ENCODE measurements at places on chromosomes 2 and 18. TPM values are rescaled to one million over a fixed set of nuclear protein-coding genes. Genes with fewer than 3 reads are reported as not detected.

SEMA4F gene
- total RNA-seq: 5.5 TPM

OXER1 gene
- total RNA-seq: 3.9 TPM

TUBA3E gene
- not detected for total RNA-seq

SCYGR6 gene
- total RNA-seq: not detected

KRTCAP3 gene
- 91.8 TPM for total RNA-seq

MOGAT1 gene
- total RNA-seq: 0.24 TPM

DNA sequence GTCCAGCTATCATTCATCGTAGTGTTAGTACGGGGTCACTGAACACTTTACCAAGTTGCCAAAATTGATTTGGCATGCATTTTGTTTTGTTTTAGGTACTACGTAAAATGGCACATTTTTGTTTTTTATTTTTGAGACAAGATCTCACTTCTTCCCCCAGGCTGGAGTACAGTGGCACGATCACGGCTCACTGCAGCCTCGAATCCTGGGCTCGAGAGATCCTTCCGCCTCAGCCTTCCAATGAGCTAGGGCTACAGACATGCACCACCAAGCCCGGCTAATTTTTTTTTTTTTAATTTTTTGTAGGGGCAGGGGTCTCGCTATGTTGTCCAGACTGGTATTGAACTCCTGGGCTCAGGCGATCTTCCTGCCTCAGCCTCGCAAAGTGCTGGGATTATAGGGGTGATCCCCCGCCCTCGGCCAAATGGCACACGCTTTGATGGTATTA lies 786 bp downstream of the TAF1B start:
- peak overlapping the region; percentile 87 for H3K27ac ChIP-seq
- H3K4me1 ChIP-seq: no peaks in the 10 kb centered on the region
- peak overlapping the region; percentile 66 for H3K4me3 ChIP-seq
- H3K36me3 ChIP-seq: no peaks in the 10 kb centered on the region

DNA sequence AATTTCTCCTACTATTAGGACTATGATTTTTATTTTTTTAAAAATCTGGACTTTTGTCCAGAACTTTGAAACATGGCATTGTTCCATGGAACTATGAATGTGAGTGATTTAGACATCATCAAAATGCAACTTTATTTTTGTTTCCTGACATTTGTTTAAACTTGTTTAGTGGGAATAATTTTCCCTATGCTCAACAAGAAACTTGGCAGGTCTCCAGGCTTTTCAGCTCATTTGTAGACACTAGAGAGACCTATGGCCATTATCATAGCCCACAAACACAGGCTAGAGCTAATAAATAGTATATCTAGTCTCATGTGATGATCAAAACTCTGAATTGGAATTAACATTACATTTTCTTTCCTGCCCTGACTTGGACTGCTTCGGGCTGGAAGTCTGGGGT lies 145.1 kb upstream of the CELF4 start:
- no peak for DNase-seq
- H3K27ac ChIP-seq: no peak overlapping the region
- no peaks in the 10 kb centered on the region for H3K27me3 ChIP-seq
- no peak overlapping the region for H3K4me3 ChIP-seq
- no peaks in the 10 kb centered on the region for H3K4me1 ChIP-seq

DNA sequence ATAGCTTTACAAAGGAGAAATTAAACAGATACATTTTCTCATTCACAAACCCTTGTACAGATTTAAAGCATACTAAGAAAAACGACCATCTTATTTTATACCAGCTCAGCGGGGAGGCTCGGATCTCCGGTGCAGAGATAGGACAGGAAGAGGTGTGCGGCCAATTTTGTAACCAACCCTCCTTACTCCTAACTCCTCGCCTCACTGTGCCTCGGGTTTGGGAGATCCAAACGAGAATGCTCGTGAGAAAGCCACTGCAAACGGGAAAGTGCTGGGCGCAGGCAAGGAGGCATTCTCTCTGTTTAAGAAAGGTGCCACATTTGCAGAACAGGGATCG lies 1.2 kb downstream of the KDSR start:
- H3K27me3 ChIP-seq: no peaks in the 10 kb centered on the region
- no peaks in the 10 kb centered on the region for H3K36me3 ChIP-seq
- H3K4me1 ChIP-seq: no peaks in the 10 kb centered on the region
- DNase-seq: no peak

DNA sequence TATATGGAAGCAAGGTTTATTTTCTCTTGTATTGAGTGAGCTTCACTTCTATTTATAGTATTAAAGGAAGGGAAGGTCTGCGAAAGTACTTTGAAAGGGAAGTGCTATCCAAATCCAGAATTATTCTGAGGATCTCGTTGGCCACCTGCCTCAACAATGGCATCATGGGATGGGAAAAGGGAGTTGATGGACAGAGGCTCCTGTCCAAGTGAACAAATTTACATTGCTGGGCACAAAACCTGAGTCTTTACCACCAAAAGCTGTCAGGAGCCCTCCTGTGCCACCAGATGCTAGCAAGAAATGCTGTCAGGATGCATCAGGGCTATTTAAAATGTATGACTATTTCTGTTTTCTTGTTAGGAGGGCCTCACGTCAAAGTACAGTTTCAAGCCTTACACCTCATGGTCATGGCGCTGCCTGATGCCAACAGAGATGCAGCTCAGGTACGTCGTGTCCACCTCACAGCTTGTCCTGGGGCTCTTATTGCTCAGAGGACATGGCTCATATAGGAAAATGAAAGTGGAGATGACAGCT lies 157.3 kb downstream of the ARHGAP28 start:
- no peaks in the 10 kb centered on the region for H3K4me1 ChIP-seq
- no peaks in the 10 kb centered on the region for H3K27me3 ChIP-seq
- H3K36me3 ChIP-seq: no peaks in the 10 kb centered on the region
- no peak for DNase-seq
- H3K4me3 ChIP-seq: no peak overlapping the region
- H3K27ac ChIP-seq: no peak overlapping the region

DNA sequence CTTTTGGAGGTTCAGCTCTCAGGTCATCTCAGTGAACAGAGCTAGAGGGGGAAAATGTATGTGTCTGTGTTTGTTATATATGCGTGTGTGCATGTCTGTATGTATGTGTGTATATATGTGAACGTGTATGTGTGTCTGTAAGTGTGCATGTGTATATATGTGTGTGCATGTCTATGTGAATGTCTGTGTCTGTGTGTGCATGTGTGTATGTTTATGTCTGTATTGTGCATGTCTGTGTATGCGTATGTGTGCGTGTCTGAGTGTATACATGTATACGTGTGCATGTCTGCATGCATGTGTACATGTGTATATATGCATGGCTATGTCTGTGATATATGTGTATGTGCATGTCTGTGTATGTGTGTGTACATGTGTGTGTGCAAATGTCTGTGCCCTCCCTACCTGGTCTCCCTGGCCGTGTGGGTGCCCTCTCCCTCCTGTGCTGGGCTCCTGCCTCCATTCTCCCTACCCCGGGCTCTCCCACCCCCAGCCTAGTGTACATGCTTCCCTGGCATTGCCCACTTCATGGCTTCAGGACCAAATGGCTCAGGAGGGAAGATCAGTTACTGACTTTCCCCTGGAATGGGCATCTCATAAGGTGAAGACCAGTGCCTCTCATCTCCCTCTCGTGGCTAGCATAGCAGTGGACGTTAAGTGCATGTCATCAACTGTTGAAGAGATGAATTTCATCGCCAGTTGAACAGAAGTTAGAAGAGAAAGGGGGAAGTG lies 49.9 kb downstream of the TRAF3IP1 start:
- no peaks in the 10 kb centered on the region for H3K27me3 ChIP-seq
- no peak overlapping the region for H3K27ac ChIP-seq
- no peaks in the 10 kb centered on the region for H3K4me1 ChIP-seq
- DNase-seq: no peak

DNA sequence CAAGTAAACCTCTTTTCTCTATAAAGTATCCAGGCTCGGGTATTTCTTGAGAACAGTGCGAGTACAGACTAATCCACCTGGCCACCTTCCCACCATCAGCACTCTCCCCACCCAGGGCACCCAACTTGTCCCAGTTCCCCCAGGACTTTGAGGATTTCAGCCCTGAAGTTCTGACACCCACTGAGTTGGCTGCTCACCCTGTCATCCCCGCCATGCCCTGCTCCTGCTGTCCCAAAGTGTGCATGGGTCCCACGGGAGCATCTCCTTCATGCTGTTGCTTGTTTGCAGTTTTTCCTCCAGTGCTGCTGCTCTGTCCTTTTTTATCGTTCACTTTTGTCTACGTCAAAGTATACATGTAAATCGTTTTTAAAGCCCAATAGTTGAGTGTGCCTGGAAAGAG lies 273.9 kb downstream of the PHLPP1 start:
- no peaks in the 10 kb centered on the region for H3K36me3 ChIP-seq
- no peak for DNase-seq

GRCh38 chr2:64700133-64700809 lies 46.6 kb upstream of the SERTAD2 start:
- no peak for DNase-seq
- H3K36me3 ChIP-seq: no peaks in the 10 kb centered on the region
- H3K27ac ChIP-seq: no peak overlapping the region
- H3K27me3 ChIP-seq: no peaks in the 10 kb centered on the region

DNA sequence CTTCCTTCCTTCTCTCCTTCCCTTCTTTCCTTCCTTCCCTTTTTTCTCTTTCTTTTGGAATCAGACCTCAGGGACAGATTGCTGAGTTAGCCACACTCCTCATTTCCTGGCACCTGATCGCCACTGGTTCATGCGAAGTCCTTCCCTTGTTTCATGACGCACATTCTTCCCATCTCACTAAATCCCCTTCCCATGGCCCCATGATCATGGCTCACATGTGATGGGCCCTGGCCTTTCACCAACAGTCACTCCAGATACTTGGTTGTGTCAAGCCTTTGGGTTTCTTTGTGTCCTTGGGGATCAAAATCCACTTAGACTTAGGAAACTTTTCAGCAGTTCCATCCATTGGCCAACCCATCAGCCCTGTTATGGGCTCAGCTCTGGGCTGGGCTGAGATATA lies 23.8 kb upstream of the ASPRV1 start:
- H3K36me3 ChIP-seq: no peaks in the 10 kb centered on the region
- no peak overlapping the region for H3K4me3 ChIP-seq
- H3K27me3 ChIP-seq: no peaks in the 10 kb centered on the region
- no peak overlapping the region for H3K27ac ChIP-seq
- no peaks in the 10 kb centered on the region for H3K4me1 ChIP-seq

GRCh38 chr18:39186008-39186407 lies 1620.4 kb upstream of the CELF4 start:
- H3K36me3 ChIP-seq: no peaks in the 10 kb centered on the region
- no peaks in the 10 kb centered on the region for H3K4me1 ChIP-seq
- H3K27me3 ChIP-seq: no peaks in the 10 kb centered on the region
- H3K4me3 ChIP-seq: no peak overlapping the region
- H3K27ac ChIP-seq: no peak overlapping the region

DNA sequence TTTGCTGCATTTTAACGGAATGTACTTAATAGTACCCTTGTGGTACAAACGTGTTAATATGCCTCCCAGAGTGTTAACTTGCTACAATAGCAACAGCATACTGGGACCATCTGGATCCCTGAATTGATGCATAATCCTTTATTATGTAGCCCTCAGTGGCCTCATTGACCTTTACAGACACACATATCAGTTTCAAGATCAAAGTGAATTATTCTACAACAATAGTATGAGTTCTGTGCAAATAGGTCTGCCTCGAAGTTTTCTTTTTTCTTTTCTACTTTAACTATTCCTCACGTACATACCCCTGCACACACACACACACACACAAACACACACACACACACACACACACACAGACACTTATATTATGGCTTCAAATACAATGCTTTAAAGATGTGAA lies 1622.1 kb downstream of the LRP1B start:
- H3K27ac ChIP-seq: no peak overlapping the region
- H3K4me3 ChIP-seq: no peak overlapping the region
- H3K27me3 ChIP-seq: no peaks in the 10 kb centered on the region
- no peak for DNase-seq

DNA sequence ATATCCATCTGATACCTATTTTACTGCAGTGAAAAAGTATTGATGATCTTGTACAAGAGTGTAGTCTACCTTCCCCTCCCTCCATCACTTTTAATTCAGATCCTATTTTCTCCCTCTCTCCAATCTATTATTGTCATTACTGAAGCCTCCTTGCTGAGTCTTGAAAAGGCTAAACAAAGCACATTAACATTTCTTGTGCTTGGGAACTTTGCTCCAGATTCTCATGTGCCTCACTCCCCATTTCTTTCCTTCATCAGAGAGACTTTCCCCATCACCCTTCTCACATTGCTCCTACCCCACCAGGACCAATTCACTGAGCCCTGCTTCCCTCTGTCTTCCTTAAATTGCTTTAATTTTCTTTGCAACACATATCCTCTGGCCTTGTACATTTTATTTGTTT lies 736.2 kb upstream of the GCFC2 start:
- H3K27ac ChIP-seq: no peak overlapping the region
- no peak overlapping the region for H3K4me3 ChIP-seq
- no peaks in the 10 kb centered on the region for H3K4me1 ChIP-seq
- no peaks in the 10 kb centered on the region for H3K27me3 ChIP-seq
- no peak for DNase-seq

GRCh38 chr18:7221424-7222155 lies 9.3 kb upstream of the LRRC30 start:
- no peak overlapping the region for H3K4me3 ChIP-seq
- no peak overlapping the region for H3K27ac ChIP-seq
- H3K27me3 ChIP-seq: no peaks in the 10 kb centered on the region
- peak; percentile 20 for DNase-seq
- H3K4me1 ChIP-seq: no peaks in the 10 kb centered on the region

- H3K27me3 ChIP-seq: no peaks in the 10 kb centered on the region
- H3K4me1 ChIP-seq: no peaks in the 10 kb centered on the region
- H3K4me3 ChIP-seq: no peak overlapping the region
- no peaks in the 10 kb centered on the region for H3K36me3 ChIP-seq
Observed at GRCh38 chr2:121858847-121859246, 103.4 kb downstream of the TSN start.

- no peak overlapping the region for H3K4me3 ChIP-seq
- H3K27me3 ChIP-seq: no peaks in the 10 kb centered on the region
- no peaks in the 10 kb centered on the region for H3K36me3 ChIP-seq
- H3K27ac ChIP-seq: no peak overlapping the region
- DNase-seq: no peak
- H3K4me1 ChIP-seq: no peaks in the 10 kb centered on the region
Observed at GRCh38 chr18:48914581-48915251, 36.0 kb downstream of the SMAD7 start.
